Left renal cortex interstitium (tissue), 4 donors: ENCODE measurements at places on chromosomes 5 and 9. TPM values are rescaled to one million over a fixed set of nuclear protein-coding genes. Genes with fewer than 3 reads are reported as not detected.

The SPATA31D4 gene
- polyA plus RNA-seq, result not detected

The KIF20A gene
- 37.7 TPM for polyA plus RNA-seq

The KCNIP1 gene
- polyA plus RNA-seq, result 10.7 TPM

The GABRB2 gene
- 1.7 TPM for polyA plus RNA-seq

The FGFR4 gene
- polyA plus RNA-seq, result 45.0 TPM

The PTGES gene
- polyA plus RNA-seq, result 7.3 TPM

The DDX4 gene
- polyA plus RNA-seq, result not detected

The DRD1 gene
- not detected for polyA plus RNA-seq

GRCh38 chr5:173165177-173166016 lies 21.1 kb downstream of the BNIP1 start:
- DNase-seq, result no peak

GRCh38 chr9:136343121-136343883 lies 16.0 kb downstream of the GPSM1 start:
- no peak for DNase-seq

- no peak for DNase-seq
Observed at GRCh38 chr9:135650408-135650807, 11.1 kb upstream of the GLT6D1 start.

- no peak for DNase-seq
Observed at GRCh38 chr9:119086590-119086989, 282.6 kb downstream of the BRINP1 start.

GRCh38 chr5:67612961-67613360 lies 416.4 kb upstream of the CD180 start:
- DNase-seq, result no peak

- no peak for DNase-seq
Observed at GRCh38 chr5:18959535-18959934, 1028.5 kb downstream of the CDH18 start.

DNA sequence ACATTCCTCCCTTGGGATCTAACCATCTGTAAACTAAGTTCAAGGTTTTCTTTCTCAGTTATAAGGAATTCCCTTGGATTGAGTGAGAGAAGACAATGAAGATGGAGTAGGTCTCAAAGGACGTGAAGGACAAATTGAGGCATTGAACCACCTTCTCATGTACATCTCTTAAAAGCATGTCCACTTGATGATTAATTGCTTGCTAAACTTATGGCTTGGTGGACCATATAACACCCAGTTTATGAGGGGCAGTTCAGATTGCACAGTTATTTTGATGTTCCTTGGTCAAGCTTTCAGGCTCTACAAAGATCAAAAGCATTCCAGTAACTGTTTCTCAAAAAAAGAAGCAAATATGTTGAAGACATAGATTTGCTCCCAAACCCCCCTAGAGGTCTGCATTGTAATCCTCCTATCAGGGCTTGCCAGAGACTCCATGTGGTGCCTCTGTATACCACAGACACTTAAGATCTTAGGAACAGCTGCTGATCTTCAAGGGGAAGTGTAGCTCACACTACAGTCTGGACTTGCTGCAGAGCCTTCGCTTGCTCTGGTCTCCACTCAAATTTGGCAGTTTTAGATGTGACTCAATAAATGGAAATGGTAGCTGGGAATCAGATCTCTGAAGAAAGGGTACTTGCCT lies 56.9 kb upstream of the ALDH1A1 start:
- no peak for DNase-seq

DNA sequence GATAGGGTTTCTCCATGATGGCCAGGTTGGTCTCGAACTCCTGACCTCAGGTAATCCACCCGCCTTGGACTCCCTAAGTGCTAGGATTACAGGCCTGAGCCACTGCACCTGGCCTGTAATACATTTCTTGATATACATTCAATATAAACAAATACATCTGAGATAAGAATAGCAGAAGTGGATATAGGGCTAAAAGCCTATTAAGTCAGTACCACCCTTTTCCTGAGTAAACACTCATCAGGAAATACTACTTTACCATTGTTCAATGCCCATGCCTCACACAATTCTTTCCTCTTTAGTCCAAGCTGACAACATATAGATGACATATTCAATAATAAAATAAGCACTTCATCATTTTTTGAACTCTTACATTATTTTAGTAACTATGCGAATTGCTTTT lies 64.8 kb downstream of the MRPS27 start:
- DNase-seq, result no peak

DNA sequence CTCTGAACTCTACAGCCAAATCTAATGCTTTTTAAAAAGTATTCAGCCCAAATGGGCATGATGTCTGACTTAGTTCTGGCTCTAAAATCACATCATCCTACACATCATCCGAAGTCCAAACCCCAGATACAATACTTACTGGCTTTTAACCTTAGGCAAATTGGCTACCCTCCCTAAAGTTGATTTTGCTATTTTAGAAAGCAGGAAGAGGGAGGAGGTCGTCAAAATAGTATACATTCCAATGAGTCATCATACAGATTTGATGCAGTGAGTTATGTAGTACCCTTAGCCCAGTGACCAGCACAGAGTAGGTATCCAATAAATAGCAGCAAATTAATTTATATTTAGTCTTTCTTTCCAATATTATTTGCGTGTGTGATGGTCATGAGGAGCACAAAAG lies 582.0 kb upstream of the TUSC1 start:
- no peak for DNase-seq

DNA sequence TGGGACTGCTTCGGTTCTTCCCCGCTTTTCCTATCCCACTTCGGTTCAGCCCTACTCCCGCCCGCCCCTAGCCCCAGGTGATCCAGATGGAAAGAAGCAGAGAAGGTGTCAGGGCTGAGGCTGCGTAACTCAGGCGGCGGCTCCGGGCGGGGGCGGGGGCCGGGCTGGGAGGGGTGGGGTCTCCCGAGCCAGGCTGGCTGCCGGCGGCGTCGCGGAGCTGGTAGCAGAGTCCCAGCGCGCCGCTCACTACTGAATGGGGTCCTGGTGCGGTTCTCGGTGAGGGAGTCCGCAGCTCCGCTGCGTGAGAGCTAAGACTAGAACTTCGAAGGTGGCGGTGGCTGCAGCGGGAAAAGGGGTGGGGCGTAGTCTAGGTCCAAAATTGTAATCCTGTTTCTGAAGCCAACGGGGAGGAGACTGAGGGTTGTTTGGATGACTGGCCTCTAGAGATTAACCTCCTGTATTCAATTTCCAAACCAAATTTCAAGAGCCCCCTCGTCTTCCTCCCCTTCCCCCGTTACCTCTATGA lies 1.4 kb downstream of the PRR16 start:
- no peak for DNase-seq

GRCh38 chr5:20286512-20286911 lies 298.5 kb upstream of the CDH18 start:
- DNase-seq, result no peak

DNA sequence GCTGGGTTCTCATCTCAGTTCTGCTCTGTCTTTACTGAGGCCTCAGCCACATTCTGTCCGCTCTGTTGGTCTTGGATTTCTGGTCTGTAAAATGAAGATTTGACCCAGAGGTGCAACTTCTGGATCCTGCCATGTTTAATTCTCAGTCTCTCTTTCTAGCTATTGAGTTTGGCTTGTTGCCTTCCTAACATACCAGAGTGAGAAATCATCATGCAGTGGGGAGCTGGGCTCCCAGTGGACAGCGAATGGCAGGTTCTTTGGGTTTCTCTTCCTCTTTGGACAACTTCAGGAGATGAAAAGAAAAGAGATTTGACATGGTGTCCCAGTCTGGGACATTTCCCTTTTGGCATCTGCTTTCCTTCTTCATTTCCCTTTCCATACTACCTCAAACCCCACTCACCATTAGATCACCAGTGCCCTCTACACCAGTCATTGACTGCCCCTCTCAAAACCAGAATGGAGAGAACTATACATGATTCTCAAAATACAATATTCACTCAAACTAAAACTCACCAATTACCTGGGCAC lies 334.7 kb downstream of the ACTL7B start:
- DNase-seq, result no peak

GRCh38 chr5:108681079-108681921 lies 66.4 kb upstream of the FER start:
- DNase-seq, result peak; percentile 44

- no peak for DNase-seq
Observed at GRCh38 chr9:29319736-29320513, 1746.6 kb upstream of the C9orf72 start.

- DNase-seq, result no peak
Observed at GRCh38 chr5:171571663-171572062, 152.2 kb downstream of the FGF18 start.

GRCh38 chr5:167754501-167755021 lies 536.9 kb upstream of the WWC1 start:
- DNase-seq, result no peak

DNA sequence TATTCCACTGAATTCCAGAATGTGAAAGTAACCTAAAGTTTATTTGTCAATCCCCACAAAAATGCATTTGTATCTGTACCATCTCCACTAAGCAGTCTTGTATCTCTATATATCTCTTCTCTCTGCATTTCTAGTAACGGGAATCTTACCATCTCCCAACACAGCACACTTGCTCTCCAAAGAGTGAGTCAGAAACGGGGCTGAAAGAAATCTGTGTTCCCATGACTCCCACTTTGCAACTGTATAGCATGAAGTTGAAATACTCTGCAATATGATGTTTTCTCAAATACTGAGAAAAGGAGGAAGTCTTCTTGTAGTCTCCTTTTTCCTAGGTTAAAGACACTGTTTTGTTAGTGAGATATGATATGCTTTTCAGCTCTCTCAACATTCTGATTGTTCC lies 848.8 kb upstream of the ACO1 start:
- no peak for DNase-seq

GRCh38 chr5:78889369-78890140 lies 95.6 kb downstream of the ARSB start:
- no peak for DNase-seq

DNA sequence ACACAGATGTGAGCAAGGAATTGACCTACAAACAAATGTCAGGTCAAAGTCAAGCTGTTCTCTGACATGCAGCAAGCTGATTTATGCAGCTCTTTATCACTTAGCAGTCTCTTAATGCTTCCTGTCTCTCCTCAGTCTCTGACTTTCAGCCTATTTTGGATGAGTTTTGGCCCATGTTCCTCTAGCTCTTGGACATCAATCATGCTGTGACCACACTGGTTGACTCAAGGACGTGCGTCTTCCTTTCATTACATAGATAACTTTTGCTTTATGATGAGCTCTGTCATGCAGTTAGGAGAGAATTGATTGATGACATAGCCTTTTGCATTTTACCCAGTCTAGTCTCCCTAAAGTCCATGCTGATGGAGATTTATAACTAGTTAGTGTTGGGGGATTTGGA lies 9.4 kb upstream of the REEP5 start:
- no peak for DNase-seq
